ENCODE measurements at places on chromosomes 4 and X. TPM values are rescaled to one million over a fixed set of nuclear protein-coding genes. Genes with fewer than 3 reads are reported as not detected.

DNA sequence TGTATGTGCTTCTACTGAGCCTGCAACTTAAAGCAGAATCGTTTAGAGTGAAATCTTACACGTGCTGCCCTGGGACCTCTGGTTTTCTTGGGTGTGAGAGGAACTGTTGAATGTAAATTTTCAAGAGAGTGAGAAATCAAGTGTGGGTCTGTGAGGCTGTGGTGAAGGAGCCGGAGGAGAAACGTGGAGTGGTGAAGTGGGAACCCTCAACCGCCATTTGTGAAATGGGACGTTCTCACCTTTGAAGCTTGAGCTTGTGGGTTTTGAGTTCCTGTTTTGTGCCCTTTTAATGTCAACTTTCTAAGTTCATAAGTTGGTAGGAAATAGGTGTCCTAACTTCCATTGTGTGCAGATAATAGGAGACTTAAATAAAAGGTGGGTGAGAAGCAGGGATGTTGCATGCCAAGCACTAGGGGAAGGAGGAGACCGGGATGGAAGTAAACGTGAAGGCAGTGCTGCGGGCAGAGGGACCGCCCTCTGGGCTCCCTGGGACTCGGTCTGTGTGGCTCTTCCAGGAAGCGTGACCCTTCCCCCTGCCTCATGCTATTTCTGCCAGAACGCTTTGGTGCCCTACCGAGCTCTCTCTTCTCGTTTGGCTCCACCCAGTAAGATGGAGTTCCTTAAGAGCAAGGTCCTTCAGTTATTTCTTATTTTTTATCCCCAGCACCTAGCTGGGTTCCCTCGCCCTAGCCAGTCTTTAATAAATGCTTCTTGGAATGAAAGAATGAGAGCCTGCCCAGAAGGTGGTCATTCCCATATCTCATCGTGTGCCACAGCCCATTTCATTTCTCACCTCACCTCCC, 56.0 kb downstream of the TMEM131L start:
- no peak for DNase-seq

GRCh38 chr4:186757696-186758355, 34.2 kb upstream of the FAT1 start:
- DNase-seq, result no peak

DNA sequence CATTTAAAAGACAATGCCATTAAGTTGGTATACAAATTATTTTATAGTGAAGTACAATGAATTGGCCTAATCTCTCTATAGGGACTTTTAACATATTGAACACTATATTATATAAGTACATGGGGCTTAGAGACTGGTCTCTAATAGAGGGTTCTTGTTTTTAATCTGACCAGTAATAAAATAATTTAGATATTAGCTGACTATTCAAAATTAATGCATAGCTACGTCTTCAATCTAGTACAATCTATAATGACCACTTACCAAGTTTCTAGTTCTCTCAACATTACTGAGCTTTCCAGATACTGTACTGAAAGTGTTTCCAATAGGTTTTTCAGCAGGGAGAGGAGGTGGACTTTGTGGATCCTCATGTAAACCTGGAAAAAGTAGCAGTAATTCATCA, 59.6 kb downstream of the RPS3A start:
- DNase-seq, result no peak

- DNase-seq, result peak; percentile 87
Measured at GRCh38 chr4:8267077-8267476, 2.5 kb upstream of the HTRA3 start.

- DNase-seq, result no peak
Measured at GRCh38 chrX:154748712-154749339, 2.1 kb downstream of the GAB3 start.

DNA sequence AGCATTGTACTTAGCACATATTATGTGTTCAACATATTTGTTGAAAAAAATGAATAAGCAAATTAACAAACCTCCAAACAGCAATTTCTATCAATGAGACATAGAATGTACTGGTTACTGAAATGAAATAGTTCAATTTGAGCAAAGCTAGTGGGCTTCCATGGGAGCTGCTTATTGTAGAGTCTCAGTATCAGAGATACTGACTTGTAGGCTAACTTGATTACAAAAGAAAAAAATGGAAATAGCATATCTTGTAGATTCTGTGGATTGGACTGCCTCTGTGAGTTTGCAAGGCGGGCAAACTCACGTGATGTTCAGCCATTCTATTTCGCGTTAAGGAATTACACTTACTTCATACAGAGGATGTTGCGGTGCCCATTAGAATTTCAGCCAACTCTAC, 222.1 kb upstream of the JADE1 start:
- no peak for DNase-seq

DNA sequence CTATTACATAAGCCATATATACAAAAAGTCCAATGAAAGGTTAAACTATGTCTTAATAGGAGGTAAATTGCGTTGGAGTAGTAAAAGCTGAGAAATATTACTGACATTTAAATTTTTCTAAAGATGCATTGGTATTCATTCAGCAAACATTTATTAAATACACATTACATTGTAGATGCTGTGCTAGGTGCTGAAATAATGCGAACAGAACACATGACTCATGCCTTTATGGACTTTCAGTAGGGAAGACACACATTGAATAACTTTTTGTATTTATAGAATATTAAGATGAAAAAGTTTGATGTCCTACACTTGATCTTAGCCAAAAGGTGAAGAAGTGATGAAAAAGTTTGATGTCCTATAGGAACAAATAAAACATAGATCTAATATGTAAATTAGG, 871.1 kb upstream of the SLIT2 start:
- DNase-seq, result no peak

DNA sequence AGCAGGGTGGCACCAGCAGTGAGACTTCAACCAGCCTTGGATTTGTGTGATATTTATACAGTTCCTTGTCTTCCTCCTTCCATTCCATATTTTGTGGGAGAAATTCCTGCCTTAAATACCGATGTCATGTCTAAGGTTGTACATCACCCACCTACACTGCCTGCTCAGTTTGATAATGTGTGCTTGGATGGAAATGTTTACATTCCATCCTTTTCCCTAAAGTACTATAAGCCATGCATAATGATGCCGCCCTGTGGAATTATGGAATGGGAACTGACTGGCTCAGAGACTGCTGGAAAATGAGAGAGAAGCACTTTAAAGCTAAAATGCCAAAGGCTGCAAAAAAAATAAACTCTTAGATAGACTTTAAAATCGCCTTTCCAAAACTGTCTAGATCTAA, 11.3 kb upstream of the GLUD2 start:
- DNase-seq, result no peak

- DNase-seq, result no peak
Measured at GRCh38 chrX:153416781-153417450, 5.6 kb downstream of the ZFP92 start.

DNA sequence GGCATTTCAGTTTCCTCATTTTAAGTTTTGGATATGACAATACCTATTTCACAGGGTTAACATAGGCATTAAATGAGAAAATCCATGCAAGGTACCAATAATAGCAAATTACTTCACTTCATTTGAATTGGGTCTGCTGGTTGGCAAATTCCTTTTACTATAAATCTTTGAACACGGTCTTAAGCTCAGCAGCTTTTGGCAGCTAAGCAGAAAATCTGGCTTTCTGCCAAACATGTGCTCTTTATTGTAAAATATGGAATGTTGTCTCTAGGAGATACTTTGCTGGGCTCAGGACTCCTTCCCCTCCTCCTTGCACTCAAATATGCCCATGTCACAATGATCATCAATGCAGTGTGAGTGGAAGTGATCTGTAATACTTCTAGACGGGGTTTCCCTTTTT, 16.8 kb upstream of the DMP1 start:
- DNase-seq, result no peak

DNA sequence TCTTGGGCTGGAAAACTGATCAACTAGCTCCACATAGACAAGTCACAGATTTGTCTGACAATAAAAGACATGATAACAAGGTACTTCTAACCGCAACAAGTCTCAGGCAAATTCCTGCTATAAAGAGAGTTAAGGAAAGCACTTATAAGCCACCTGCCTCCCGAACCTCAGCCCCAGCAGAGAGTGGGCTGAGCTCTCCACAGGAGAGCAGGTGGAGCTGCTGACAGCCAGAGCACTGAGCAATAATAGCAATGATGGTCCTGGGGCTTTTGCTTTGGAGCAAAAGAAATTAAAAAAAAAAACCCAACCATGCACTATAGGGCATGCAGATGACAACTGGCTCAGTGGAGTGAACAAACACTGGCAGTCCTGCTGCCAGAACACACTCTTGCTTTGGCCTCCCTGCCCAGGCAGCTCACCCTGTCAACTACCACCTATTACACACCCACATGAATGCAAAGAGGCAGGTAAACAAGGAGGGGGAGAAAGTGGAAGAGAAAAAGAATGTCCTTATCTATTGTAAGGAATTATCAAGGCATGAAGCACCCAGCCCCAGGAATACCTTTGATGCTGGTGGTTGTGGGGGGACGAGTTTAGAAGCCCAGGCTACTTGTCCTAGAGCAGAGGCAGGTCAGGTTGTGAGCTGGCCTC, 135.8 kb upstream of the DGKK start:
- DNase-seq, result no peak

DNA sequence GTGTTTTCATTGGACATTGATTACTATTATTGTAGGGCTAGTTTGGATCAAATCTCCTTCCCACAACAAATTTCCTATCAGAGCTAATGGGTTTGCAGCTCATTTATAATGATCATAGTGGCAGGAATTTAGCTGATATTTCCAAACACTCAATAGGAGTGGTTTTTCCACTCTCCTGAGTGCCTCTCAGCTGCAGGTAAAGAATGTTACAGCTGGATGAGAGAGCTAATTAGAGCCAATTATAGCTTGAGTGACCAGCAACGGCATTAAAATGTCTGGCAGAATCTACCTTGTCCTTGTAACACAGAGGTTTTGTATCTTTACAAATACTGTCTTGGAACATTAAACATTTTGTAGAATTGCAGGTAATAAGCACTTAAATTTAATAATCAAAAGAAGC, 602.8 kb upstream of the EPHA5 start:
- DNase-seq, result no peak

DNA sequence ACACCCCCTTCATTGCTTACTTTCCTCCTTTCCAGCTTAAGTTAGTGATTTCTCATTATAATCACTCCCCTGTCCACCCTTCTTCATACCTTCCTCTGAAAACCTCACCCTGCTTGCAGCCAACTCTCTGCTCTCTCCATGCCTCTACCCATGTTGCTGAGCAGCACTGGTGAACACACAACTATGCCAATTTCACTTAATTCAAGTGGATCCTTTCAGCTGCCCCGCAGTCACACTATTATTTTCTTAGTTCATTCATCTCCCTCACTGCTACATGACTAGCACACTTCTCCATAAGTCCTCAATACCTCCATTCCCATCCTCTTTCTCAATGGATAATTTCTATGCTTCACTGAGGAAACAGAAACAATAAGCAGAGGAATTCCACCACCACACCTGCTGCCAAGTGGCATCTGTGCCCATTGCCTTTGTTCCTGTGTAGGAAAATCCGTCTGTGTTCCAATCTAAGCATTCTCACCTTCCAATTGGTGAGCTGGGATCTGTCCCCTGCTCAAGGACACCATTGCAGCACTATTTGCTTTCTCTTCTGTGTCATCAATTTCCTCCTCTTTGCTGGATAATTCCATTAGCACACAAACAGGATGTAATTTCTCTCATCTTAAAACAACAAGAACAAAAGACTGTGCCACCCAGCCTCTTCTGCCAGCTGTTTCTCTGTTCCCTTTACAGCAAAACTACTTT, 25.2 kb upstream of the PRSS48 start:
- no peak for DNase-seq

DNA sequence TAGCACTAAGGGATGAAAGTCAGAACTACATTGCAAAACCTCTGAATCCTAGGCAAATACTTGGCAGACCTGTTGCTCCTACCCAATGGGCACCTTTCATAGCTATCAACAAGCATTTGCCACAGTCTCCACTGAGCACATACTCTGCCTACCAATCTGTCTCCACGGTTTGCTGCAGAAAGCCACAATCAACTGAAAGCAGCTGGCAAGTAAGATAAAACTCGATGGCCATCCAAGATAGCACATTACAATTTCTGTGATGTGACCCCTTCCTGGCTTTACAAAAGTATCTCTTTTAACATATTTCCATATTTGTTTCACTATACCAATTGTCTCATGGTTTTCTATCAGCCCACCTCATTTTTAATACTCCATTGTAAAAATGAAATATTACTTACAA, 1060.5 kb upstream of the INTU start:
- no peak for DNase-seq

DNA sequence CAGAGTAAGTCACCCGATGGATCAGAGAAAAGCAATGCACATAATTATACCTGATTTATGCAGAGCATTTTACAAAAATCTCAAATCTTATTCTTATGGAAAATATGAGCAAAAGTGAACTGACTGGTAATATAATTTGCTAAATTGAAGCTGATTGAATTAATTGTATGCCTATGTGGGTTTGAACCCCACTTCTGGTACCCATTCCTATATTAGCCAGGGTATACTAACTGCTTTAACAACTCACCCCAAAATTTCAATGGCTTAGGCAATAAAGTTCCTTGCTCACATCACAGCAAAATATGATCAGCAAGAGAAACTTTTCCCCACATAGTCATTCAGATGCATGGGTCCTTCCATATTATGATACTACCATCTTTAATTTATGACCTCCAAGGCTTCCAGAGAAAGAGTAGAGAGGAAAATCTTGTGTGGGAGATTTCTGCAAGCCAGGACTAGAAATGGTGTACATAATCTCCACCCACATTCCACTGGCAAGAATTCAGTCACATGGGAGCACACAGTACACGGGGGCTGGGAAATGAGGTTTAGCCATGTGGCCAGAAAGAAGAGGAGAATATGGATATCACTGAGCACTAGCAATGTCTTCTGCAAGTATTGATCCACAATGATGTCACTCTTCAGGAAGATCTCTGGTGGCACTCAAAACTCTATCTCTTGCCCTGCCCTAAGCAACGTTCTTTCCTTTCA, 640.7 kb downstream of the BCOR start:
- no peak for DNase-seq

DNA sequence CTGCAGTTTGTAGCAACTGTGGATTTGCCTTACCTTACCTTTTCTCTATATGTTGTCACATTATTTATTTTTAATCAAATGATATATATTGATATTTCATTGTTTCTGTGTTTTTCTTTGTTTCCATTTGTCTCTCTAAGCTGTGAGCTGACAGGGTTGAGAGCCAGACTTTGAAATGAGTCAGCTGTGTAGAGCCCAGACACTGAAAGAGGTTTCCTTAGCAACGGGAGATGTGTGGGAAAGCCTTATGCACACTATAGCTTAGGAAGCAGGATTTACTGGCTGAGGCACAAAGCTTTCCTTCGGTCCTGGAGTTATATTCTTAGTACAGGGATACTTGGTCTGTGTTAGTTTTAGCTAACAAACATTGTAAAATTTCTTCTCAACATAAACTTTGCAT, 192.2 kb downstream of the FGF13 start:
- no peak for DNase-seq

The CFI gene
- 33.7 TPM for total RNA-seq

The TMEM154 gene
- total RNA-seq, result 5.1 TPM

The KCND1 gene
- 4.8 TPM for total RNA-seq

The SULT1B1 gene
- total RNA-seq, result 2.4 TPM

The MBNL3 gene
- total RNA-seq, result 6.0 TPM

The CNKSR2 gene
- total RNA-seq, result 1.6 TPM

The PHEX gene
- total RNA-seq, result 0.39 TPM

The PDHA1 gene
- total RNA-seq, result 92.7 TPM

The DOCK11 gene
- 44.6 TPM for total RNA-seq

The GPR34 gene
- 22.7 TPM for total RNA-seq

The PABPC1L2B gene
- not detected for total RNA-seq

The MCUB gene
- 25.6 TPM for total RNA-seq

The COQ2 gene
- total RNA-seq, result 6.6 TPM

The ETDB gene
- total RNA-seq, result not detected

The ANOS1 gene
- total RNA-seq, result 12.1 TPM

The SMIM10L2A gene
- 0.42 TPM for total RNA-seq

Data from aorta (tissue), 5 donors.